RKO (cell line): ENCODE measurements at places on chromosomes 12 and 14.

- no peak for DNase-seq
These were observed 16.7 kb downstream of the PNP start for GRCh38 chr14:20485900-20486299.

DNA sequence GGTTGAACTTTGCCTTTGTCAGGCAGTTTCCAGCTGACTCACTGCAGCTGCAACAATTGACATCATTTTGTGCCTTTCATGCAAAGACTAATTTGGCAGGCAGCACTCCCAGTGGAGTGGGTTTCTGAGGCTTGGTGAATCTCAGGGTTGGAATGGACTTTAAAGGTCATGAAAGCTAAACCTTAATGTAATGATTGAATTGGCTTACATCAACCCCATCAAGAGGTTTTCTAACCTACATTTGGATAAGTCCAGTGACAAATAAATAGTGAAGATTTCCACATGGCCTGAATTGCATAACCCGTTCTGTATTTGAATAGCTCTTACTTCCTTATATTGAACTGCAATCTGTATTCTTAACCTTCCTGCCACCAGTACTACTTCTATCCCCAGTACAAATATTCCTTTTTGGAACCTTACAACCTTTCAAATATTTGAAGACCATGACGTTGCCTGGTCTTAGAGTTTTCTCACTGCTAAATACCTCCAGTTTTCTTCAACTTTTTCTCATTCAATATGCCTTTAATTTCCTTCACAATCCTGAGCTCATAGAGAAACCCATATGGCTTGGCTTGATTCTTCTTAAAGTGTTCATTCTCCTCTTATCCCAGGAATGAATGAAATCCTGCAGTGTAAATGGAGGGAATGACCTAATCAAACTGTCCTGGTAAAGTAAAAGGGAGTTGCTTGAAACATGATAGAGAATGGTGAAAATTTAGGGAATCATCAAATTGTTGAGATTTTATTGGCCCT, 168.1 kb upstream of the NOVA1 start:
- peak; percentile 4 for DNase-seq

DNA sequence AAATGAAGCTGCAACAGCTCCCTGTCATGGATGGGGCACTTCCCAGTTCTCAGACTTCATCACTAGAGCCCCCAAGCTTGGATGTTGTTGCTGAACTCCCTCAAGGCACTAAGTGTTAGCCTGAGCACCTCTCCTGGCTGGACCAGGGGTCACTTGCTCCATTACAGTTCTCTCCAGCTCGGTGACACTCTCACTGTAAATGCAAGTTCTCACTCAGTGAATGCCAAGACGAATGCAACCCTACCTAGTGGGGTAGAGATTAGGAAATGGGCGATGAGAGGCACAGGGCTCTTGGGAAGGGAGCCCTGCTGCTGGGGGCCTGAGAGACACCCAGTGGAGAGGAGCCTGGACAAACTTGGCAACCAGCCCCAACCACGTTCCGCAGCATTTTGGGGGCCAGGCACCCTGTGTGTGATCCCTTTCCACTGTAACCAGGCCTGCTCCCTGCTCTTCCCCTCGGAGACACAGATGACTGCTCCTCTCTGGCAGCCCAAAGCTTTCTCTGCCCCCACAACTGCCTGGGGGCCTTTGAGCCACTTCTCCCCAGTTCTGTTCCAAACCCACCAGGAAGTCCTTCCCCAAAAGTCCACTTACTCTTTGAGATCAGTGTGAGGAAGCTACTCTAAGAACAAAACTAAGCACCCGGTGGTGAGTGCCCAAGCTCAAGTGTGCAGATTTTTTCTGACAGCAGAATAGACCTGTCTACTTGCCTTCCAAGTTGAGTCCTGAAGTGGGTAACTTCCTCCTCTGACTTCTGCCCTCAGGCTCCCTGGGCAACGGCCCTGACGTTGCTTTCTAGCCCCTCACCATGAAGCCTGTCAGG, 8.0 kb upstream of the SELPLG start:
- no peak for DNase-seq

GRCh38 chr14:75409316-75410205, 18.3 kb upstream of the JDP2 start:
- DNase-seq: no peak

DNA sequence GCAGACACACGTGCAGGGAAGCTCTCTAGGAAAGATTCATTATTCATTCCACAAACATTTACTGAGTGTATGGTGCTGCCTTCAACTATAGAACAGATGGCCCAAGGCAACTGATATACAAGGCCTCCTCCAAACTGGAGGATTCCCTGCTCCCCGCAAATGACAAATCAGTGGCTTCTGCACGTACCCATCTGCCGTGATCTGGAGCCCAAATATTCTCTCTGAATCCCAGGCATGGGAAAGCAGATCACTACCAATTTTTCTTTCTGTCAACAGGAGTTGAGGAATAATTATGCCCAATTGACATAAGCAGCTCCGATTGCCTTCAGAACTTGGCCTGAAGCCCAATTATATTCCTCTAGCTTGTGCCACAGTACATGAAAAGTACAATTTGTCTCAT, 174.2 kb upstream of the CCDC196 start:
- DNase-seq: no peak
